ENCODE measurements at places on chromosomes 2 and 18. TPM values are rescaled to one million over a fixed set of nuclear protein-coding genes. Genes with fewer than 3 reads are reported as not detected.

Gene TMEM169
- 8.2 TPM for polyA plus RNA-seq

GRCh38 chr18:3819961-3820360 is 370.0 kb downstream of the TGIF1 start:
- no peak for DNase-seq

Gene BOLA3
- polyA plus RNA-seq: 38.7 TPM

Gene PLA2R1
- 0.19 TPM for polyA plus RNA-seq
